Ovary (tissue), 10 donors: ENCODE measurements at places on chromosomes 4 and X. TPM values are rescaled to one million over a fixed set of nuclear protein-coding genes. Genes with fewer than 3 reads are reported as not detected.

DNA sequence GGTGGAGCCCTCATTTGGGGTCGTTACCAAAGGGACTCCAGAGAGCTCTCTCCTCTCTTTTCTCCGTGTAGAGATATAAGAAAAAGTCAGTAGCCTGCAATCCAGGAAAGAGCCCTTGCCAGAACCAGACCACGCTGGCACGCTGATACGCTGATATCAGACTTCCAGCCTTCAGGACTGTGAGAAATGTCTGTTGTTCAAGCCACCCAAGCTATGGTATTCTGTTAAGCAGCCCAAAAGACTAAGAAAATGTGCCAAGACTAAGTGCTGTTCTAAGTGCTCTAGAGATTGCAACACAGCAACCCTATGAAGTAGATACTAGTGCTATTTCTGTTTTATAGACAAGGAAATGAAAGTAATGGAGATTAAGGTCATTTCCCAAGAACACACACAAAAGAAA lies 205.7 kb downstream of the CAMK2D start:
- no peak for DNase-seq
- no peak overlapping the region for H3K4me3 ChIP-seq
- no peaks in the 10 kb centered on the region for H3K36me3 ChIP-seq
- H3K4me1 ChIP-seq, result no peaks in the 10 kb centered on the region
- H3K27me3 ChIP-seq, result no peaks in the 10 kb centered on the region
- no peak overlapping the region for H3K27ac ChIP-seq

DNA sequence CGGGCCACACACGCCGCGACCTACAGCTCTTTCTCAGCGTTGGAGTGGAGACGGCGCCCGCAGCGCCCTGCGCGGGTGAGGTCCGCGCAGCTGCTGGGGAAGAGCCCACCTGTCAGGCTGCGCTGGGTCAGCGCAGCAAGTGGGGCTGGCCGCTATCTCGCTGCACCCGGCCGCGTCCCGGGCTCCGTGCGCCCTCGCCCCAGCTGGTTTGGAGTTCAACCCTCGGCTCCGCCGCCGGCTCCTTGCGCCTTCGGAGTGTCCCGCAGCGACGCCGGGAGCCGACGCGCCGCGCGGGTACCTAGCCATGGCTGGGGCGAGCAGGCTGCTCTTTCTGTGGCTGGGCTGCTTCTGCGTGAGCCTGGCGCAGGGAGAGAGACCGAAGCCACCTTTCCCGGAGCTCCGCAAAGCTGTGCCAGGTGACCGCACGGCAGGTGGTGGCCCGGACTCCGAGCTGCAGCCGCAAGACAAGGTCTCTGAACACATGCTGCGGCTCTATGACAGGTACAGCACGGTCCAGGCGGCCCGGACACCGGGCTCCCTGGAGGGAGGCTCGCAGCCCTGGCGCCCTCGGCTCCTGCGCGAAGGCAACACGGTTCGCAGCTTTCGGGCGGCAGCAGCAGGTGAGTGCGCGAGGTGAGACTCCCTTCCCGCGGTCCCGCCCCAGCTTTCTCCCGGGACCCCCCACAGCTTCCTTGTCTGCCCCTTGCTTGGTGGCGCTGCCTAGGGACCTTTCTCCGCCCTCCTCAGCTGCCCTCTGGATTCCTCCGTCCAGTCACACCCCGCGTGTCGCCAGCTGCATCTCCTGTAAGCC lies 678 bp downstream of the BMP3 start:
- peak; percentile 27 for DNase-seq
- no peaks in the 10 kb centered on the region for H3K27me3 ChIP-seq
- peak overlapping the region; percentile 33 for H3K4me3 ChIP-seq
- no peak overlapping the region for H3K27ac ChIP-seq
- H3K36me3 ChIP-seq, result no peaks in the 10 kb centered on the region
- H3K4me1 ChIP-seq, result peaks cover 1% of the 10 kb centered on the region

DNA sequence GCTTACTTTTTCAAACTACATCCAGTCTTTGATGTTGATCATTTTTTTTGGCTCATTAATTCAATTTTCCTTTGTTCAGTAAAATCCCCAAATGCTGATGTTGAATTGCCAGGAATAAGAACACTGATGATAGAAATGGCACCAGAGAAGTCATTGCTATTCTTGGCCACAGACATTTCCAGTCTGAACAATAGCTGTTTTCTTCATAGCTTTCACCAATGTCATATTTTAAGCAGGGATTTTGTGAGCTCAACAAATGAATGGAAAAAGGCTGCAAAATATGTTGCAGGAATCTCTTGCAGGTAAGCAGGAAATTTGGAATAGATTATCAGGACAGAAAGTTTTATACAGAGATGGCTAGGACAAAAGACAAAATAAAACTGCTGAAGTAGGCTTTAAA lies 40.5 kb upstream of the GLRB start:
- no peak overlapping the region for H3K4me3 ChIP-seq
- H3K27ac ChIP-seq, result no peak overlapping the region
- no peak for DNase-seq
- H3K4me1 ChIP-seq, result no peaks in the 10 kb centered on the region
- no peaks in the 10 kb centered on the region for H3K36me3 ChIP-seq

DNA sequence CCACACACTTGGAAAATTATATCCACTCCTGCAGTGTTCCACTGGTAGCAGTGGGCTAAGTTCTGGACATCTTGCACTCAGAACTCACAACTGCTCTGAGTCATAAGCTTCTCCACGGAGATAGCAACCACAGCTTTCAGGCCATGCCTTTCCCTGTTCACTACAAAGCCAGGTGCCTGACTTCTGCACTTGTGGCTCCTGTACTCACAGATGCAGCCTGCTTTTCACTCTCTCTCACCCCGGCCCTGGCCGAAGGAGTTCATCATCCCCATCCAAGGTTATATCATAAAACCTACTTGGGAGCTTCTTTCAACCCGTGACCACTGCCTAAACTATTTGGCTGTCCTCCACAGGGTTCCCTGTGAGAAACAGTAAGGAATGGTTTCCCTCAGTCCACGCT lies 999.4 kb downstream of the GLUD2 start:
- no peaks in the 10 kb centered on the region for H3K36me3 ChIP-seq
- DNase-seq, result no peak
- H3K4me1 ChIP-seq, result no peaks in the 10 kb centered on the region
- no peak overlapping the region for H3K27ac ChIP-seq
- no peaks in the 10 kb centered on the region for H3K27me3 ChIP-seq

DNA sequence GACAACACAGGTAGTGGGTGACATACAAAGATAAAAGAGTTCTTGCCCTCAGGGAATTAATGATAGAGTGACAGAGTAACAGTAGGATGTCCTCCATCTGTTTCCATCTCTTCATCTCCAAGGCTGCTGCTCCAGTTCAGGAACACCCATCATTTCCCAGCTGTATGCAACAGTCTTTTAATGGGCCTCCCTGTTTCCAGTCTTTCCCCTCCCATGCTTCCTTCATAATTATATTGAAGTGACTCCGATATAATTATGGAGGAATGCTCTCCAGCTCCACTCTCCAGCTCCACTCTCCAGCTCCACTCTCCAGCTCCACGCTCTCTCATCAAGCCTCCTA lies 65.3 kb upstream of the MSN start:
- H3K27me3 ChIP-seq, result no peaks in the 10 kb centered on the region
- H3K4me1 ChIP-seq, result no peaks in the 10 kb centered on the region
- no peaks in the 10 kb centered on the region for H3K36me3 ChIP-seq
- H3K27ac ChIP-seq, result peak overlapping the region; percentile 75

DNA sequence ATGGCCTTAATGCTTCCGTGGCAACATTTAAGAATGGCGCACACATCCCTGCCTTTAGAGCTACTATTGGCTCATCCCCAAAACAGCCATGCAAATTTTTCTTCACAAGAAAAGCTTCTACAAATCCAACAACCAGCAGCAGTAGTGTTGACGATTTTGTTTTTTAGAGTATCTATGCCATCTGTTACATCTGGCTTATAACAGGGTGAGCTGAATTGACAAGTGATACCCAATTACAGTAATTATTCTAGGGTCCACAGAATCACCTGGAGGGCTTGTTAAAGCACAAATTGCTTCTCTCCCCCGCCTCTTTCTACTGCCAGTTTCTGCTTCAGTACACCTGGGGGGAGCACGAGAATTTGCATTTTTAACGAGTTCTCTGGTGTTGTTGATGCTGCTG lies 34.1 kb downstream of the DCHS2 start:
- H3K4me3 ChIP-seq, result no peak overlapping the region
- H3K36me3 ChIP-seq, result no peaks in the 10 kb centered on the region
- no peak for DNase-seq
- H3K27me3 ChIP-seq, result no peaks in the 10 kb centered on the region
- H3K27ac ChIP-seq, result no peak overlapping the region
- no peaks in the 10 kb centered on the region for H3K4me1 ChIP-seq

GRCh38 chr4:38462367-38463055 lies 201.5 kb upstream of the KLF3 start:
- no peaks in the 10 kb centered on the region for H3K27me3 ChIP-seq
- no peaks in the 10 kb centered on the region for H3K4me1 ChIP-seq
- no peaks in the 10 kb centered on the region for H3K36me3 ChIP-seq

GRCh38 chr4:55671667-55672066 lies 35.6 kb upstream of the NMU start:
- no peaks in the 10 kb centered on the region for H3K27me3 ChIP-seq
- no peak overlapping the region for H3K27ac ChIP-seq
- no peaks in the 10 kb centered on the region for H3K36me3 ChIP-seq
- H3K4me1 ChIP-seq, result no peaks in the 10 kb centered on the region
- no peak overlapping the region for H3K4me3 ChIP-seq
- no peak for DNase-seq

DNA sequence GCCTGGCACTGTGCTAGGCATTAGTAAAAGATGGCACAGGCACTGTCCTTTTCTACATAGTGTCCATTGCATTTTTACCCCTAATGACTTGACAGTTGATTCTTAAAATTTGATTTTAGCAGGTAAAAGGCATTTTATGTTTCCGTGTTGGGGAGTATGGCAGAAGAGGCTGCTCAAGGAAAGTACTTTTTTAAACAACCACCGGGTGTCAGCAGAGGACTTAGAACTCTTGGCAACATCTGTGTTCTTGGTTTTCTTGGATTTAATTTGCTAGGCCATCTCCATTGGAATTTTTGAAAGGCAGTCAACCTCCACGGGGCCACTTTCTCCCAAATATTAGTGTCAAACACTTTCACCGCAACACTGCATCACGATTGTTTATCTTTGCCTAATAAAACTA lies 102.9 kb downstream of the TSPAN7 start:
- no peak overlapping the region for H3K4me3 ChIP-seq
- no peaks in the 10 kb centered on the region for H3K36me3 ChIP-seq
- no peak for DNase-seq
- H3K27ac ChIP-seq, result no peak overlapping the region
- no peaks in the 10 kb centered on the region for H3K4me1 ChIP-seq
- no peaks in the 10 kb centered on the region for H3K27me3 ChIP-seq

DNA sequence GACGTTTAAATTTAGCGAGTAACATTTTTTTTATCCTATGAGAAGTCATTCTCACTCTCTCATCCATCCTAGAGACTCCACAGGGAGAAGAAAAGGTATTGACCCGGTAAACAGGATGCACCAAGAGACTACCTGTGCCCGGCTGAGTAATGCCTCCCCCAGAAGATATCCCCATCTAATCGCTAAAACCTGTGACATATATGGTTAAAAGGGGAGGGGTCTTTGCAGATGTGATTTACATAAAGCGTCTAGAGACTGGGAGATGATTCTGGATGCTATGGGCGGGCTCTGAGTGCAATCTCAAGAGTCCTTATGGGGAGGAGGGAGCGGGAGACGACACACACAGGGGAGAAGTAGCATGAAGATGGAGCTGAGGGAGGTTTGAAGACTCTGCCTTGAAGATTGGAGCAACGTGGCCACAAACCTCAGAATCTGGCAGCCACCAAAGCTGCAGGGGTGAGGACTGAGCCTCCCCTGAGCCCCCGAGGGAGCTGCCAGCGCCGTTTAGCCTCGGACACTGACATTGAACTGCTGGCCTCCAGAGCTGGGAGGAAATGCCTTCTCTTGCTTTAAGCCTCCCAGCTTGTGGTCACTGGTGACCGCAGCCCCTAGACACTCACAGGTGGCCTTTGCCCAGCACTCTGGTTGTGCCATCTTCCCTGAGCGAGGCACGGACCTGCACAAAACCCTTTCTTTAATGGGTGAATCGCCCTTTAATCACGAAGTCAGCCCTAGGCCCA lies 11.2 kb downstream of the ABLIM2 start:
- H3K27me3 ChIP-seq, result no peaks in the 10 kb centered on the region
- H3K4me3 ChIP-seq, result no peak overlapping the region
- H3K4me1 ChIP-seq, result peaks cover 14% of the 10 kb centered on the region
- H3K27ac ChIP-seq, result no peak overlapping the region

- no peaks in the 10 kb centered on the region for H3K27me3 ChIP-seq
- peaks cover 4% of the 10 kb centered on the region for H3K4me1 ChIP-seq
- no peak for DNase-seq
- H3K36me3 ChIP-seq, result no peaks in the 10 kb centered on the region
- no peak overlapping the region for H3K4me3 ChIP-seq
These were observed 24.2 kb downstream of the FNIP2 start for GRCh38 chr4:158793021-158793420.

- H3K27ac ChIP-seq, result no peak overlapping the region
- H3K4me1 ChIP-seq, result no peaks in the 10 kb centered on the region
- no peak for DNase-seq
- no peaks in the 10 kb centered on the region for H3K27me3 ChIP-seq
- no peaks in the 10 kb centered on the region for H3K36me3 ChIP-seq
These were observed 72.5 kb downstream of the FGF13 start for GRCh38 chrX:138638996-138639395.

DNA sequence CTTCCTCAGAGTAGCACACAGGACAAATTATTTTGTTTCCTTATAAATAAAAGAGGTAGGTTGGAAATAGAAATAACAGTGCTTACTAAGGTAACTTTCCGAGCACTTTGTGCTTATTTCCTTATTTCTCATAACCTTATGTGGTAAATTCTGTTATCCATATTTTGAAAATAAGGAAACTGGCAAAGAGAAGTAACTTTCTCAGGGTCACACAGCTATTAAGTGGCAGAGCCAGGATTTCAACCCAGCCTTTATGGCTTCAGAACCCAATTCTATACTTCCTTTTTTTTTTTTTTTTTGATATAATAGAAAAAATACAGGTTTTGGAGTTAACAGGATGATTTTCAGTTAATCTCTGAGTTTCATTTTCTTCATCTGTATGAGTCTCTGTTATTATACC lies 3.3 kb downstream of the UTP3 start:
- no peak overlapping the region for H3K27ac ChIP-seq
- peaks cover 4% of the 10 kb centered on the region for H3K4me1 ChIP-seq
- H3K36me3 ChIP-seq, result no peaks in the 10 kb centered on the region
- DNase-seq, result no peak
- H3K27me3 ChIP-seq, result no peaks in the 10 kb centered on the region
- no peak overlapping the region for H3K4me3 ChIP-seq

GRCh38 chr4:163649557-163650091 lies 155.1 kb downstream of the TMA16 start:
- no peak overlapping the region for H3K27ac ChIP-seq
- no peak for DNase-seq
- H3K27me3 ChIP-seq, result no peaks in the 10 kb centered on the region
- H3K36me3 ChIP-seq, result no peaks in the 10 kb centered on the region

Gene CXCL3
- 1.1 TPM for polyA plus RNA-seq

Gene SYN1
- polyA plus RNA-seq, result 1.9 TPM

Gene CENPVL1
- not detected for polyA plus RNA-seq

Gene PLS3
- polyA plus RNA-seq, result 111 TPM

Gene NXF3
- polyA plus RNA-seq, result 0.23 TPM
